ENCODE measurements at places on chromosomes 6 and 20. TPM values are rescaled to one million over a fixed set of nuclear protein-coding genes. Genes with fewer than 3 reads are reported as not detected.

DNA sequence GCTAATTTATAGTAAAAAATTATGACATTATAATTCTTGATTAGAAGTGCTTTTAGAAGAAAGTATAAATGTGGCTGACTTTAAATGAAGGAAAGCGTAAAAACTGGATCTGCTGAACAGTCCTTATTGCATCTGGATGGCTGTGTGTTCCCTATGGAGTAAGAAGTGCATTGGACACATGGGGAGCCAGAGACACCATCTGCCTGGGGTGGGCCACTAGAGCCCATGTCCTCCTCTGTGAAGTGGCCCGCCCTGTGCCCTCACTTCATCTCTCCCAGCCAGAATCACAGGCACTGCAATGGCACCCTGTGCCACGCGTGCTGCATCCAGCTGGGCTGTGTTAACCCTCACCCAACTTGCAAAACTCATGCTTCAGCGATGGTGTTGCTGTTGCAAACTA, 13.2 kb upstream of the SFT2D1 start:
- DNase-seq: no peak

The BPIFB1 gene
- total RNA-seq: 0.17 TPM

DNA sequence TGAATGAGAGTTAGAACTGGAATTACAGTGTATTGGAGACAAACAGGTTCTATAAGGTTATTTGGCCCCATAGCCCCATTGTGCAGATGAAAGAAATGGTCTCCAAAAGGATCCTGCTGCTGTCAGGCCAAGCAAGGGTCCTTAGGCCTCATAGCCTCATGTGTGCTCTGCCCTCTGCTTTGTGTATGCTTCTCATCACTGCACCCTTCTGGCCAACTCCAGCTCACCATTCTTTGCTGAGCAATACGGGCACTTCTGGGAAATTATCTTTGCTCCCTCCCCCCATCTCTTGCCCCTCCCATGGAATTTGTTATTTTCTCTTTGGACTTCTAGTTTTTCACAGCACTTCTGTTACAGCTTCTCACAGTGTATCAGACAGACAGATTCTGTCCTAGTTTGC, 298.8 kb downstream of the FOXA2 start:
- no peak for DNase-seq

- DNase-seq: no peak
Measured at GRCh38 chr6:102197211-102197610, 803.7 kb downstream of the GRIK2 start.

DNA sequence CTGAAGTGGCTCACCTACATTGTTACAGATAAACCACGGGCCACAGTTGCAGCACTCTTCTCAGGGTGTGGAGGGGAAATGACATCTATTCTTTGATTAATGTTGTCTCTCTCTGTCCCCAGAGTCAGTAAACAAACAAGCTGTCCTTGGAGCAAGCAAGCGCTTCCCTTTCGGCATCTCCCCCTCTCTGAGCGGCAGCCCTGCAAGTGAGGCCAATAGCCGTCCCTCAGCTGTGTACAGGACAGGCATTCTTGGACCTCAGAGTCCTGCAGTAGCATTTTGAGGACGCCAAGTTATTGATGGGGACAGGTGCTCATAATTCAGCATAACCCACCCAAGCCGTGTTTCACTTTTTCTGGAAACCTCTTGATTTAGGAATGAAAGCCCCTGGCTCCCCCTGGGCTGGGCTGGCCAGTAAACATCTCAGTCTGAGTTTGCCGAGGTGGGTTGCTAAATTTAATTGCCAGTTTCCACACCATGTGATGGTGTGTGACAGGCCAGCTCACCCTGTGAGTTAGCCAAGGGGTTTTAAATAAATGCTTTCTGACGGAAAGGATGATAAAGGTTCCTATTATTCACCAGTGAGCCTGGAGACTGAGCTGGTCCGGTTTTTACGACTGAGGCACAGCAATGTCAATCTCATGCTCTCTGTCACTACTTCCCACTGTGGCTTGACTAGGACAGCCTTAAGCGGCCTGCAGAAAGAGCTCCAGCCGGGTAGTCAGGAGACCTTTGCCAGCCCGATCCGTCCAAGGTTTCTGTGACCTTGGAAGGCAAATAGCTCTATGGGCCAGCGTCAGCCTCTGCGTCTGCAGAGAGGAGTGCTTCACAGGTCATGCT, 214.8 kb upstream of the RREB1 start:
- no peak for DNase-seq

DNA sequence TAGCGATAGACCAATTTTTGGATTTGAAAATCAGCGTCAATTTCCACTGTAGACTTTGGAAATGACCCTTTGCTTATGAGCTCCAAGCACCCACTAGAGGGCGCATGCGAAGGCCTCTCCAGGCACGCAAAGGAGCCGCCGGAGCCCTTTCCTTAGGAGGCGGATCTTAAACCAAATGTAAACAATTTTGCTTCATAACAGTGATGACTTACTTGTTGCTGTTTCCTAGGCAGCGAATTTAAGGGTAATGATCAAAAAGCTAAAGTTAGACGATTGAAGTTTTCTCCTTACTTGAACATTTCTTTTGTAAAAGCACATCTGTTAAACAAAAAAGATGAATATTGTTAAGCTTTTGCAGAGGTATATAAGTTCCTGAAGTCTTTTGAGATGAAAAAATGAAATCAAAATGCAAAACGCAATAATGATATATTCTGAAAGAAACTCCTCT, 29.2 kb upstream of the EXOC2 start:
- peak; percentile 61 for DNase-seq

DNA sequence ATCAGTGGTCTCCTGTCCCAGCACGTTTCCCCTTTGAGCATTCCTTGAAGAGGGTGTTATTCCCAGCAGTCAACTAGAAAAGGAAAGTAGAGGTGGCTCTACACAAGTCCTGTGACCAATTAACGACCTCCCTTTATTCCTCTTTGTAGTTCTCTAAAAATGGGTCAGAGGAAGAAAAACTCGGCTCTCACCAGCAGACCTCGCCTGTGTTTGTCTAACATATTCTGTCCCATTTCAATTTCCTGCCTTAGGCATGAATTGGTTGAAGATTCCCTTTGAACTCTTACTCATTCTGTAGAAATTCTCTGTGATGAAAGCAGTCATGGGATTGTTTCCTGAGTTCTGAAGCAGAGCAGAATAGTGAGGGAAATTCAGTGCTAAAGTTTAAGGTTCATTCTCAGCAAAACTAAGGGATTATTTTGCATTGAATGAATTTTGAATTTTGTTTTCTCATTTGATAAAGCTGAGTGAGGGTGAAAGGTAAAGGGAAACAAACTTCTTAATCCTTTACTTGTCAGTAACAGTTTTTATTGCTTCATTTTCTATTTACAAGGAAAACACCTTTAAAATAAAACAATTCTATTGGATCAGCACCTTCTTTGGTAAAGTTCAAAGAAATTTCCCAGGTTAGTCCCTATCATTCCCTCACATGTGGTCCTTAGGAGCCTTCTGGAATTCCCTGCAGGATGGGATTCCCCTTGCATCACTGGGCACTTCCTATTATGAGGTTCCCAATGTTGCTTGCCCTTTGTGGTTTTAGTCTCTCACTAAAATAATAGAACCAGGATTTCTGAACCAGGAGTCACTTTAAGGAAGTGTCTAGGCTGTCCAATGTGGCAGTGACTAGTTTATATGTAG, 105.8 kb downstream of the SLX4IP start:
- DNase-seq: peak; percentile 75

DNA sequence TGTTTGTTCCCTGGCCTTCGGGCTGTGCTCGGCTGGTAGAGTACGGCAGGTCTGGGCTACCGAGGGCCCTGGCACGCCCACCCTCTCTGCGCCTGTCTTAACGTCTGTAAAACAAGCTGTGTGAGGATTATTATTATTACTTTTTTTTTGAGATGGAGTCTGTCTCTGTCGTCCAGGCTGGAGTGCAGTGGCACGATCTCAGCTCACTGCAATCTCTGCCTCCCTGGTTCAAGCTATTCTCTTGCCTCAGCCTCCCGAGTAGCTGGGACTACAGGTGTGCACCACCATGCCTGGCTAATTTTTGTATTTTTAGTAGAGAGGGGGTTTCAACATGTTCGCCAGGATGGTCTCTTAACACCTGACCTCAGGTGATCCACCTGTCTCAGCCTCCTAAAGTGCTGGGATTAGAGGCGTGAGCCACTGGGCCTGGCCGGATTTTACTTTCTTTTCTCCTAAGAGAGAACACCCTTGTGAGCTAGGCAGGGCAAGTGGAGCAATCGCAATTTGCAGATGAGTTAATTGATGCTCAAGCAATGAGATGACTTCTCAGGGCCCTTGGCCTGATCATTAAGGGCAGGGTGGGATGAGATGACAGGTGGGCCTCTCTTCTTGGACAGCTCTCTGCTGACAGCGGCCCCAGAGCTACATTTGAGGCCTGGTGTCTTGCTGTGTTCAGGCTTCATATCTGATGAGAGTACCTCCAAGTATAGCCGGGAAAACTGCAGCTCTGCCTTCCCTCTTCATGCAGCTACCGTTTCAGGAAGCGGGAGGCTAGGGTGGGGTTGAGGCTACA, 859 bp upstream of the SMIM29 start:
- no peak for DNase-seq

- no peak for DNase-seq
Measured at GRCh38 chr6:33390767-33391277, 801 bp upstream of the KIFC1 start.

- no peak for DNase-seq
Measured at GRCh38 chr6:124260337-124260736, 456.7 kb downstream of the NKAIN2 start.

GRCh38 chr20:62689861-62690260, 18.8 kb upstream of the NTSR1 start:
- DNase-seq: no peak

- DNase-seq: peak; percentile 46
Measured at GRCh38 chr6:125974214-125974866, 12.0 kb upstream of the TRMT11 start.

DNA sequence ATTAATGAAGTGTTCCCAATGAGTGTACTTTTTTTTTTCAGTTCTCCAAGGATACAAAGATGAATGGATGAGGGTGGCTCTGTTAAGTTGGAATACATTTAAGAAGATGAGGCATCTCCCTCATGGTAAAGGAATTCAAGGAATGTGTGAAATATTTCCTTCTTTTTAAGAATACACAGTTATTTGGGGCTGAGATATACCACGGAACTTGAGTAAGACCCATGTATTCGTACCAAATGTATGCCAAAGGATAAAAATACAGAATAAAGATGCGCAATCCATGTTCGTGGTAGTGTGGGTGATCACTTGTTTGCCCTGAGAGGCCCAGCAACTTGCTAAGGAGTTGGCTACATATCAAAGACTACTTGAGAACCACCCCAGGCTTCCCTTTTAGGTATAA, 164.2 kb upstream of the TCF21 start:
- DNase-seq: no peak

DNA sequence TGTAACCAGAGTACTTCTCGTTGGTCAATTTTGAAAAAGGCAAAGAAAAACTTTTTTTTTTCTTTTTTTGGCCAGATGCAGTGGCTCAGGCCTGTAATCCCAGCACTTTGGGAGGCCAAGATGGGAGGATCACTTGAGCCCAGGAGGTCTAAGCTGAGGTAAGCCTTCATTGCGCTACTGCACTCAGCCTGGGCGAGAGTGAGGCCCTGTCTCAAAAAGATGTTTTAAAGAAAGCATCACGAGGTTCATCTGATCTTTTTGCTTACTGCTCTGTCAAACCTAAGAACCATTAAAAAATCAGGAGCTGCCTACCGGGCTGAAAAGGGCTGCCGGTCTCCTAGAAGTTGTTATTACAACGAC, 607 bp downstream of the LYRM2 start:
- DNase-seq: no peak

- DNase-seq: no peak
Measured at GRCh38 chr6:91743756-91744155, 1156.9 kb upstream of the MAP3K7 start.

- DNase-seq: no peak
Measured at GRCh38 chr6:95948324-95948723, 67.5 kb upstream of the FUT9 start.

The LKAAEAR1 gene
- not detected for total RNA-seq

DNA sequence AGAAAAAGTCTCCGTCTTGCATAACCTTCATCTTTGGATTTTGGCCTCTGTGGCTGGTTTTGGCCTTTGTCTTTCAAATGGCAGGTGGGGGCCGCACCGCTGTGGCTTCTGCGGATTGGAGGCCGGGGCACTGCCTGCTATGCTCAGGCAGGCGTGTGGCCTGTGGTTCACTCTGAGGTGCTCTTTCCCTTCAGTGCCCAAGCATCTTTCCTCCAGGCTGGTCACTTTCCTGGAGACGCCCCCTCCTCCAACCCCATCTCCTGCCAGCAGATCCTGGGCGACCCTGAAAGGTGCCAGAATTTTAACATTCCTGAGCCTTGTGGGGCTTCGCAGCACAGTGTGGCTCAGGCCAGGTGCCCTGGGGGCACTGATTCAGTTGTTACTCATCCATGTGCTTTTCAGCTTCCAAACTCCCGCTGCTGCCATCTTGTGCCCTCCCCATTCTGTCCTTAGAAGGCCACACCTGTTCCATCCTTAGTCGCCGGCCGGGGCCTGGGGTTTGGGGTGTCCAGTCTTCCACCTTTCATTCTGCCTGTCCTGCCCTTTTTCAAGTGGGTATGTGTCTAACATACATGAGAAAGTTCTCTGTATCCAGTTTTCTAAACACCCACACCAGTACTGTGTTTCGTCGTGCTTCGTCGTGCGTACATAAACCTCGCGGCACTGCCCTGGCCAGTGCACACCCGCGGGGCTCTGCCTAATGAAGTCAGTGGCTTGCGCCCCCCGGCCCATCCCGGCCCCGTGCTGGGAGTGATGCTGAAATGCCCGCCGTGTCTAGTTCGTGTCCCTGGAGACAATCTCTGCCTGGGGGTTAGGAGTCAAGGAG, 12.1 kb downstream of the SS18L1 start:
- no peak for DNase-seq
